ENCODE measurements at places on chromosomes 6 and 20. TPM values are rescaled to one million over a fixed set of nuclear protein-coding genes. Genes with fewer than 3 reads are reported as not detected.

EFHC1 gene
- 1.3 TPM for total RNA-seq

ECT2L gene
- not detected for total RNA-seq

TRIM31 gene
- not detected for total RNA-seq

LHFPL5 gene
- total RNA-seq: not detected

CST2 gene
- total RNA-seq: not detected

SOX18 gene
- 1.3 TPM for total RNA-seq

DNMT3B gene
- 0.93 TPM for total RNA-seq

POLR1C gene
- 85.8 TPM for total RNA-seq

PAK5 gene
- not detected for total RNA-seq

SIRPB1 gene
- total RNA-seq: 1.6 TPM

ATAT1 gene
- total RNA-seq: 11.6 TPM

COL9A1 gene
- not detected for total RNA-seq

MANEA gene
- 23.1 TPM for total RNA-seq

ADISSP gene
- 55.5 TPM for total RNA-seq

DNA sequence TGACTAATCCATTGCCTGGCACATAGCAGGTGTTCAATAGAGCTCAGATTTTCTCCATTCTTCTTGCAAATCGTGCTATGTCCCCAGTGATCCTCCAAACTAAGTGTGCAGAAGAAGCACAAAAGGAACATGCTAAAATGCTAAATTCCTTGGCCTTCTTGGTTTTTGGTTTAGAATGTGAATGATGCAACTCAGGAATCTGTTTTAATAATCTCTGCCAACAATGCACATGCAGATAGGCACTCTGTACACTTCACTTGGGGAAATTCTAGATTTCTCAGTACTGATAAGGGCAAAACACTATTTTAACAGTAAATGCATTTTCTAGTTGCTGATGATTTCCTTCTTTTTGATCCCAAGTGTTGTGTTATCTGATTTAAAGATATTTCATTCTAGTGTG, 35.2 kb downstream of the SLC22A1 start:
- DNase-seq: no peak

- no peak for DNase-seq
Measured at GRCh38 chr20:753897-754635, 14.2 kb downstream of the SLC52A3 start.

- DNase-seq: no peak
Measured at GRCh38 chr6:30656513-30656912, 9.6 kb downstream of the C6orf136 start.

GRCh38 chr6:161486361-161487216, 212.7 kb upstream of the AGPAT4 start:
- no peak for DNase-seq

- peak; percentile 42 for DNase-seq
Measured at GRCh38 chr6:1396952-1397868, 7.8 kb downstream of the FOXF2 start.

GRCh38 chr6:3310703-3311102, 52.0 kb downstream of the PSMG4 start:
- no peak for DNase-seq

DNA sequence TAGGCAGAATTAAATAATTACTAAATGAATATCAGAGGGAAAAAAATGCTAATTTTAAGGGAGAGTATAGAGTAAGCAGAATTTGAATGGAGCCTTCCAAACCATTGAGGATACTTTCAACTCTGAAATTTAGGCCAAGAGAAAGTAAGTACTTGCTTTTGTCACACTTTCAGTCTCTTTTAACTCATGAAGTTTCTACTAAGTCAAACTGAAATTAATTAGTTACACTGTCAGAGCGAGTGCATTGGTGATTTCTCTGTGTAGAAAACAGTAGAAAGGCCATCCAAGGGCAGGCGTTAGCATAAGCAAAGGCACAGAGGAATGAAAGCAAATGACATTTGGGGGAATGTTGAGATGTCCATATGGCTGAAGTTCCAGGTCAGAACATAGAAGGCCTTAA, 92.9 kb downstream of the PLEKHG1 start:
- DNase-seq: no peak

- no peak for DNase-seq
Measured at GRCh38 chr6:116364321-116364720, 6.4 kb upstream of the DSE start.

- peak; percentile 61 for DNase-seq
Measured at GRCh38 chr6:43724914-43725642, 37.5 kb upstream of the MRPS18A start.

DNA sequence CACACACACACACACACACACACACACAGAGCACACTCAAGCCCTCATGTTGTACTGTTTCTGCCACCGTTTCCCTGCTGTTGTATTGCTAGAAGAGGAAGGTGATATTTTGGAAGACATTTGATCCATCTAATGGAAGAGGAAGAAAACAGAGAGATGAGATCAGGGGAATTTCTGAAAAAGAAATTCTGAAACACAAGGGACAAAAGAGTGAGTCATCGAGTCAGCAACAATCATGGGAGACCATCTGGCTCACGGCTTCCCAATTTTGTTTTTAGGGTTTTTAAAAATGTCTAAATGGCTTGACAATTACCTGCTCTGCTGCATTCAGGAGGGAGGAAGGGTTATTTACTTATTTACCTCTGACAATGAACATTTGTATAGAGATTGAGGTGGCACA, 22.0 kb downstream of the SOX4 start:
- DNase-seq: no peak

DNA sequence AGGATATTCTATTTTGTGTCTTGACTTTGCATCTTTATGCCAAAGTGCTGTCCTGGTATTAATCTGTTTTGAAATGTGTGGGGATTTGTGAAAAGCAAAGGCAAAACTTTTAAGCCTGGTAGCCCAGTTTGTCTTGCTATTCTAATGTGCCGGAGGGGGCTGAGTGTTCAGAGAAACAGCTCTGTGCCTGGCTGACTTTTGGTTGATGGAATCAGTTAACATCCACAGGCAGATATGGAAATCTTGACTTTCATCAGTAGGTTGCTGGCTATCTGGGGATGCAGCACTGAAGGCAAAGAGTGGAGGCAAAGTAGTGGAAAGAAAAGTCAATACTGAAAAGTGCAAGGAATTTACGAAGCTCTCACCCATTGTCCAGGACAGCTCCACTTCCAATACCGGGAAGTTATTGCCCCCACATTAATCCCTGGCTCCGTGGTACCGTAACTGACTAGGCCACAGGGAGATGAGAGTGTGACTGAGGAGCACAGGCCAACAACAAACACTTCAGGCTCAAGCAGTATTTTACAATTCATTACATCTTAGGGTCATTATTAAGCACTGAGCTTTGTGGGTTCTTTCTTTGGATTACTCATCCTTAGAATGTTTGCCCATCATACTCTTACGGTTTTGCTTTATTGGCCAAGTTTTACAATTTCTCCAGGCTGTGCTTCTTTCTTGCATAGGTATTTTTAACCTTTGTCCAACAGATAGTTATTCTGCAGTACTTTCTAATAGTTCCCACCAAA, 164.6 kb downstream of the MTFR2 start:
- no peak for DNase-seq

DNA sequence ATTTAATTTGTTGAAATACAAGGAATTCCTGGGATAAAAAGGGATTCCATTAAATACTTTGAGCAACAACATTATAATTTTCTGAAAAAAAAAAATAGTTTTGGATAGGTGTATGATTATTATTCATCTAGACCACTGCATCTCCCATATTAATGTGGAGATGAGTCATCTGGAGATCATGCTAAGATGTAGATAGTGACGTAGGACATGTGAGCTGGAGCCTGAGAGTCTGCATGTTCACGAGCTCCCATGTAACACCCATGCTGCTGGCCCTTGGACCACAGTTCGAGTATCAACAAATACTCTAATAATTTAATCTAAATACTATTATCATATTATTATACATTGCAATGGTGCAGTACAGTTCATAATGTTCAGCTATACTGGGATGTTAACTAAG, 91.6 kb downstream of the EPM2A start:
- DNase-seq: no peak

DNA sequence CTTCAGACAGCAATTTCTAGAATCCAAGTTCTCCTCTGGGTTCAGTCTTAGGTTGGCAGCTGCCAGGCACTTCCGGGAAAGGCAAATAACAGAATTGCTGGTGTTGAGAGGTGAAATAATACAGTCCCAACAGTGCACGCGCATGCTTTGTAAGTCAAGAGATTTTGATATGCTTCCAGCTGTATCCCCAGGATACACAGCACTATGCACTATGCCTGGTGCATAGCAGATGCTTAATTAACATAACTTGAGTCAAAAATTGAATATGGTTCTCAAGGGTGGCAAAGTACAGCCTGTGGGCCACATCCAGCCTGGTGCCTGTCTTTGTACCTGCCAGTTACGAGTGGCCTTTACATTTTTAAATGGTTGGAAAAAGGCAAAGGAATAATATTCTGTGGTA, 18.9 kb upstream of the PMEPA1 start:
- DNase-seq: no peak

- DNase-seq: no peak
Measured at GRCh38 chr20:53838311-53838868, 232.0 kb downstream of the BCAS1 start.

GRCh38 chr6:85195243-85195642, 254.6 kb upstream of the NT5E start:
- DNase-seq: no peak

GRCh38 chr6:111791415-111791814, 81.8 kb downstream of the FYN start:
- DNase-seq: no peak

- no peak for DNase-seq
Measured at GRCh38 chr6:40352527-40353170, 234.5 kb downstream of the LRFN2 start.

- no peak for DNase-seq
Measured at GRCh38 chr20:48875233-48875913, 46.1 kb upstream of the ARFGEF2 start.

- DNase-seq: no peak
Measured at GRCh38 chr20:63173552-63174191, 42.3 kb downstream of the YTHDF1 start.

DNA sequence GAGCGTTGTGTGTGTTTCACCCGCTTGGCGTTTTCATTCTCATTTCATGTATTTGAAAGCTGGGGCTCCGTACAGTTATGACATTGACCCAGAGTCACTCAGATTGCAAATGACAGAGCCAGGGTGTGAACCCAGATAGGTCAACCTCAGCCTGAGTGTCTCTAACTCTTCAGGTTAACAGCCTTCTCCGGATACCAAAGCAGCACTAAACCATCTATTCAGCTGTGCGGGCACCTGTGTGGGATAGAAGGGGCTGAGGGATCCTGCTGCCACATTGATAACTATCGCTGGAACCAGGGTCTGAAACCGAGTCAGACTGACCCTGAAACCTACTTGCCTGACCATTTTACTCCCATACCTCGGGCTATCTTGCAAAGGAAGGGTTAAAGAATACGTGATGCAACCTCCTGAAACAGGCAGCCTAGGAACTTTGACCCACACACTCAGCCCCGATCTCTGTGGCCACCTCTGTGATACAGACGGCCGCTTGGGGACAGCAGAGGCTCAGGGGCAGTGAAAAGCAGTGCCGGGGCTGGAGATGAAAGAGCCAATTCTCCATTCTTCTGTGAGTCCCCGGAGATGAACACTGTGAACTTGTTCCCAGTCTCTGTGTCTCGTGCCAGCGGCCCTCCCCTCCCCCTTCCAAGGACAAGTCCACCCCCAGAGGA, 233.5 kb upstream of the QKI start:
- DNase-seq: no peak

DNA sequence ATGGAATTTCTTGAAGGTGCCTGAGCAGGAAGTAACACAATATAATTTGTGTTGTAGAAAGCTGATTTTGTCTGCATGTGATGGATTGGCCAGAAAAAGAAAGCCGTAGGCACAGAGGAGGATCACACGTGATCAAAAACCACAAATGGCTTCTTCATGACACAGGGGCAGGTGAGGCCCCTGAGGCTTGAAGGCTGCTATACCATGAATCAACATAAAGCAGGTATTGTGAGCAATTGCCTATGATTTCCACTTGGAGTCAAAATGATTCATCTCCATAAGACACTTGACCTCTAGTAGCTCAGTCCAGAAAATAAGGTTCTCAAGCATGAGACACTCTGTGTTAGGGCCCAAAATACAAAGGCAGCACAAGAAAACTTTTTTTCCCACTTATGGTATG, 42.4 kb upstream of the EYA4 start:
- no peak for DNase-seq

DNA sequence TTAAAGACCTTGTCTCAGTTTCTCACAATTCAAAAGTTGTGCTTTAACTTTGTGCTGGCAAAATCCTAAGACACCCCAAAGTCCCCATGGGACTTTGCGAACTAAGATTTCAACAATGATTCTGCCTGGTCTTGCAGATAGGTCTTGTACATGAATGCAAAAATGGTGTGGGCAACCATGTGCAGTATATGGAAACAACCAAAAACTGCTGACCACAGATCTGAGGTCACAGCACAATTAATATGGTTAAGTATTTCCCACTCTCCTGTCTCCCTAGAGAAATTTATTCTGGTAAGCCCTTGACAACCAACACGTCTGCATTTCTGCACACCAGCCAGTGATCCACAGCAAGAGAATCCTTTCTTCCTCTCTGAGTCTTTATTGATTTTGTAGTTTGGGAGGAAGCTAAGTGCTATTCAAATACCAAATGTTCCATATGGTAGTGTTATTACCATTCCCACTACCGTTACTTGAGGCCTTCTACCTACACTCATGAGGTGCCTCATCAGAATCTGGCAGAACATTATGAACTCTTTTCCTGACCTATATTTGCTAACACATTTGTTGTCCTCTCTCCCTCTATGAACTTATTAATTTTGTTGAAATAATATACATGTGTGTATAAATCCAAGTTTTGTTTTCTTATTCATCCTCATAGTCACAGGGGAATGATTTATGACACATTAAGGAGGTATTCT, 178.7 kb downstream of the ATXN1 start:
- DNase-seq: no peak

- no peak for DNase-seq
Measured at GRCh38 chr6:144785056-144785455, 499.9 kb downstream of the UTRN start.

- no peak for DNase-seq
Measured at GRCh38 chr20:41671143-41671542, 53.0 kb upstream of the CHD6 start.

DNA sequence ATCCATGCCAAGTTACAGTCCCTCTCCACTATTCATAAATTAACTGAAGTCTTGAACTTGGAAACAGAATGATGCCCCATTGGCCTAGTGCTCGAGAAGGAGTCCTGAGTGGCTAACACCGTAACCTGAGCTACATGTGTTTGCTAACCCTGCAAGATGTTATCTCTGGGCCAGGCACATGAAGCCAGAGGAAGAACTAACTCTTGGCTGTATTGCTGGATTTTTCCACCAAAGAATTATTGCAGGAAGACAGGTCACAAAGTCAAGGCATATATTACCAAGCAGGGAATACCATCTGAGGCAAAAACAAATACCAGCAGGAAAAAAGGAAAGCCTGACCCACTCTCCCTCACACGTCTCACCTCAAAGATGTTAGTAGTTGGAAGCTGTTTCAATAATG, 148.9 kb upstream of the PHACTR1 start:
- DNase-seq: no peak

All from activated T-helper 1 cell treated with anti-CD3 and anti-CD28 coated beads, Interleukin-12 subunit alpha, Interleukin-12 subunit beta, Interleukin-2, Interleukin-4 antibody, amounts not matched to agents 30 ng/mL and 10 ng/mL and 1 ng/mL, durations not matched to agents 14 hours and 24 hours and 36 hours (primary cell).